ENCODE measurements at places on chromosomes 4 and X. TPM values are rescaled to one million over a fixed set of nuclear protein-coding genes. Genes with fewer than 3 reads are reported as not detected.

- DNase-seq, result peak; percentile 25
Observed at GRCh38 chr4:176708771-176709311, 83.9 kb downstream of the VEGFC start.

- DNase-seq, result peak; percentile 0
Observed at GRCh38 chr4:31461421-31461820, 741.3 kb downstream of the PCDH7 start.

DNA sequence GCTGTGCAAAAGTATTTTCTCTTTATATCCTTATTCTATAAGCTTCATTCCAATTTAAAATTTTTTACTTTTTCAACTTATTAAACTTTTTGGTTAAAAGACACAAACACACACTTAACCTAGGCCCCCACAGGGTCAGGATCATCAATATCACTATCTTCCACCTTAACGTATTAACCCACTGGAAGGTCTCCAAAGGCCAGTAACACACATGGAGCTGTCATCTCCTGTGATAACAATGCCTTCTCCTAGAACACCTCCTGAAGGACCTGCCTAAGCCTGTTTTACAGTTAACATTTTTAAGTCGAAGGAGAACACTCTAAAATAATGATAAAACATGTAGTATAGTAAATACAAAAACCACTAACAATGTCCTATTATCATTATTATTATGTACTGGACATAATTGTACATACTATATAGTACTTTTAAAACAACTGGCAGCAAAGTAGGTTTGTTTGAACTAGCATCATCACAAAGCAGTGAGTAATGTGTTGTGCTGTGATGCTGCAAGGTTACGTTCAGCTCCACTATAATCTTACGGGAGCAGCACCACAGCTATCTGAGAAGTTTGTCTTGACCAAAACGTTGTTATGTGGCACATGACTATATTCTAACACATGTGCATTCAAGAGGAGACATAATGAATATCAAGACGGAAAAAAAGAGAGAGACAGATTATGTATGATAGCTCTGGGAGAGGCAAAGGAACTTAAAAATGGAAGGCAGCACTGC is 33.7 kb downstream of the DHX15 start:
- DNase-seq, result no peak

- no peak for DNase-seq
Observed at GRCh38 chr4:152591876-152592275, 56.0 kb upstream of the FBXW7 start.

The ABCG2 gene
- 0.76 TPM for total RNA-seq

The RTL5 gene
- total RNA-seq, result 1.0 TPM

DNA sequence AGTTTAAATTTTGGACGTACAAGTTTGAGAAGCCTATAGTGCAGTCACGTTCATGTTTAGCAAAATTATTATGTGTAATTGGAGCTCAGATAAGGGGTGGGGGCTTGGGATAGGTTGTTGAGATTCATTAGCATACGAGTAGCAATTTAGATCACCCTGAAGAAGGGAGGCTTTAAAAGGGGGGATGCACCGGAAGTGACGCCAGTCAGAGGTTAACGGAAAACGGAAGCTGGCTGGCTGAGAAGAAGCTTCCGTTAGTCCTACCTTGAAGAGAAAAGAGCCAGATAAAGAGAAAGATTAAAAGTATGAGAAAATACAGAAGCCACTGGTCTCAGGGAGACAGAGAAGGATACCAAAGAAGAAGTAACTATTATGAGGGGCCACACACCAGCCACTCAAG is 1.1 kb upstream of the NXT2 start:
- DNase-seq, result no peak

The CHST7 gene
- total RNA-seq, result 27.8 TPM

DNA sequence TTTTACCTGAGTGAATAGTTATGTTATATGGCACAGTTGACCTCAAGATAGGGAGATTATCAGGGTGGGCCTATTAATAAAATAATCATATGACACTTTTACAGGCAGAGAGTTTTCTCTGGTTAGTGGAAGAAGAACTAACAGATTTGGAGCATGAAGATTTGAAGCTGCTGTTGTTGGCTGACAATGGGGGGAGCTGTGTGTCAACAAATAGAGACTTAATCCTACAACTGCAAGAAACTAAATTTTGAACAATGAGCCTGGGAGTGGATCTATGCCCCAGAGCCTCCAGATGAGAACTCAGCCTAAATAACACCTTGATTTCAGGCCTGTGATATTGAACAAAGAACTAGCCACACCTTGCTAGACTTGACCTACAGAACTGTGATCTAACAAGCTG is 7.2 kb upstream of the CCSER1 start:
- DNase-seq, result no peak

The ALB gene
- not detected for total RNA-seq

- no peak for DNase-seq
Observed at GRCh38 chr4:128359422-128359821, 71.8 kb upstream of the PGRMC2 start.

DNA sequence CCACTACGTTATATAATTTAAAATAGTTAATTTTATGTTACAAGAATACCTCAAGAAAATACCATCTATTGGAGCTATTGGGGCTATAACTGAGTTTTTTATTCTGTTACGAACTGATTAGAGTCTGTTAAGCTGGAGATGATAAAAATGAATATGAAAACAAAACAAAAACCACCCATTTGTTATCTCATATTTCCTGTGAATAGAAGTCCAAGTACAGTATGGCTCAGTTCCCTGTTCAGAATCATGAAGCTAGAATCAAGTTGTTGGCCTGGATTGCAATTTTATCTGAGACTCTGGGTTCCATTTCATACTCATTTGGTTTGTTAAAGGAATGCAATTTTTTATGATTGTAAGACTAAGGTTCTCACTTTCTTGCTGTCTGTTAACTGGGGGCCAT is 319.1 kb upstream of the PCDH18 start:
- DNase-seq, result no peak

DNA sequence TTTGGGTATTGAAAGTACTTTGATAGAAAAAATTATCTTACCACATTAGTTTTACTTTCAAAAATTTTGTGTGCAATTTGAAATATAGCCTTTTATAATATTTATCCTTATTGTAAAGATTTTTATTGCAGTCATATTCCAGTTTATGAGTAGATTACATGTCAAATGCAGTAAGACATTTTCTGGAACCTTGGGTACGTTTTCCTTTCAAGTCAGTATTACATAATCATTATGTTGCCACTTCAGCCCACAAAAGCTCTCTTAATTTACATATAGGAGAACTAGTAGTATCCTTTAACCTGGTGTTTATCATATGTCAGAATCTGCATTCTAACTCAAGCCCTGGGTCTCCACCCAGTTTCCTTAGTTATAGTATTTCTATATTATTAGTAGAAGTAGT is 98.5 kb downstream of the CENPC start:
- no peak for DNase-seq

- DNase-seq, result no peak
Observed at GRCh38 chrX:6983207-6983955, 164.1 kb upstream of the STS start.

The TRIML2 gene
- total RNA-seq, result not detected

- DNase-seq, result no peak
Observed at GRCh38 chr4:34964613-34965012, 1279.7 kb downstream of the ARAP2 start.

The ZNF81 gene
- 3.5 TPM for total RNA-seq

DNA sequence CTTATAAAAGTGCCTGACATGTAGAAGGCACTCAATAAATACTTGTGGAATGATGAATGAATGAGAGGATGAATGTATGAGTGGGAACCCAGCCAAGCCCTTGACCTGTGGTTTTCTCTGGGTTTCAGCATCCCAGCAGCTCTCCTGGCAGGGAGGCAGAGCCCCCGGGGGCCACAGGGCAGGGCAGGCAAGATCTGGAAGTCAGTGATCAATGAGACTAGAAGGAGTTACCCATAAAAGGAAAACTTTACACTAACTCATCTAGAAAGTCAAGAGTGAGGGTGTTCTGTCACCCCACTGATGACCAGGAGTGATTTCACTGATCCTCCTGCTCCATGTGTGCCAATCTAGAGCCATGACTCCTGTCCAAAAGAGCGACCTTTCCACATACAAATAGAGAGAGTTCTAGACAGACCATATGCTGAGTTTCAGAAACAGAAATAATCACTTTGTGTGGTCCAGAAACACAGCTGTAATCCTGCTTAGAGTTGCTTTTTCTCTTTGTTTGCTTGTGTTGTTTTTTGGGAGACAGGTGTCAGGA is 37.4 kb downstream of the MGARP start:
- peak; percentile 75 for DNase-seq

GRCh38 chr4:7414046-7414445 is 20.7 kb downstream of the PSAPL1 start:
- DNase-seq, result no peak

GRCh38 chr4:153061971-153062370 is 125.8 kb downstream of the FHDC1 start:
- no peak for DNase-seq

DNA sequence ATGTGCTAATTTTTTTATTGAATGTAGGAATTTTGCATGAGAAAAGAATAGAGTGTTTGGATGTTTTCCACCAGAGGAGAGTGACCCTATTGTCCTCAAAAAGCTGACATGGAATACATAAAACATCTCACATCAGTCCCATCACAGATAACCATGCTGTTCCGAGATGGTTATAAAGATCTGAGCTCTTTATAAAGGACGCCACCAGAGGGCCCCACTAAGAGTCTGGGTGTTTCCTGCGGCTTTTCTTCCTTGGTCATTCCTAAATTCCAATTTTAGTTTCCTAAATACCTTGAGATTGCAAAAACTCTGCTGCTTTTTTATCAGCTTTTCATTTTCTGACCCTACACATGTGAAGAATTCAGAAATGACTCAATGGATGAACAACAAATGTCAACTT is 504.5 kb upstream of the FRG1 start:
- peak; percentile 10 for DNase-seq

- DNase-seq, result no peak
Observed at GRCh38 chr4:14800977-14801376, 201.3 kb upstream of the CPEB2 start.

DNA sequence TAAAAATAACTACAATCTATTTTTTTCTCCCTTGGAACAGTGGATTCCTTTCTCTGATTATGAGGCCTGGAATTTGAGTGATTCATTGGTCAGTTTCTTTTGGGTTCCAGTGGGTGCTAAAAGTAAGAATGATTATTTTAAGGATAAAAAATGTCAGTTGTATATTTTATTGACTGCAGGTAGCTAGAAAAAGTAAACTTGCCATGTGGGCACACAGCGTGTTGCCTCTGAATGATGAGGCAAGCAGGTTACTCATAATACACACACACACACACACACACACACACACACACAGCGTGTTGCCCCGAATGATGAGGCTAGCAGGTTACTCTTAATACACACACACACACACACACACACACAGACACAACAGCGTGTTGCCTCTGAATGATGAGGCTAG is 13.8 kb downstream of the GALNT7 start:
- peak; percentile 80 for DNase-seq

DNA sequence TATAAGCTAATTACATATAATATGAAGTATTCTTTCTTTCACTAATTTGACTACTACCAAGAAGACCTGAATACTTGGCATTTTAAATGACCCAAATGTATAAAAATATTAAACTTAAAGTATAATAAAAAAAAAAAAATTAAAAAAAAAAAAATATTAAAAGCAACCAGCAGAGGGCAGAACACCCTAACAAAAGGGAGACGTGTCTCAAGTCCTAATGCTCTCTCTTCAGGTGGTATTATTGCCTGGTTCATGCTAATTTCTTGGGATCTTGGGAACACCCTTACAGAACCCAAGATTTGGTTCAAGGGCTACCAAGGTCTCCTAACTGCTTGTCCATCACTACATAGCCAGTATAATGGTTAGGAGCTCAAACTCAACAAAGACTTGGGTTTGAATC is 754.8 kb downstream of the RAB28 start:
- DNase-seq, result peak; percentile 53

The TRIM60 gene
- total RNA-seq, result not detected

The H2BW2 gene
- total RNA-seq, result not detected

The SLITRK4 gene
- total RNA-seq, result not detected

GRCh38 chr4:98068495-98068894 is 74.8 kb downstream of the STPG2 start:
- DNase-seq, result no peak

GRCh38 chr4:40461879-40462278 is 126.7 kb downstream of the CHRNA9 start:
- DNase-seq, result no peak

The POU3F4 gene
- not detected for total RNA-seq

DNA sequence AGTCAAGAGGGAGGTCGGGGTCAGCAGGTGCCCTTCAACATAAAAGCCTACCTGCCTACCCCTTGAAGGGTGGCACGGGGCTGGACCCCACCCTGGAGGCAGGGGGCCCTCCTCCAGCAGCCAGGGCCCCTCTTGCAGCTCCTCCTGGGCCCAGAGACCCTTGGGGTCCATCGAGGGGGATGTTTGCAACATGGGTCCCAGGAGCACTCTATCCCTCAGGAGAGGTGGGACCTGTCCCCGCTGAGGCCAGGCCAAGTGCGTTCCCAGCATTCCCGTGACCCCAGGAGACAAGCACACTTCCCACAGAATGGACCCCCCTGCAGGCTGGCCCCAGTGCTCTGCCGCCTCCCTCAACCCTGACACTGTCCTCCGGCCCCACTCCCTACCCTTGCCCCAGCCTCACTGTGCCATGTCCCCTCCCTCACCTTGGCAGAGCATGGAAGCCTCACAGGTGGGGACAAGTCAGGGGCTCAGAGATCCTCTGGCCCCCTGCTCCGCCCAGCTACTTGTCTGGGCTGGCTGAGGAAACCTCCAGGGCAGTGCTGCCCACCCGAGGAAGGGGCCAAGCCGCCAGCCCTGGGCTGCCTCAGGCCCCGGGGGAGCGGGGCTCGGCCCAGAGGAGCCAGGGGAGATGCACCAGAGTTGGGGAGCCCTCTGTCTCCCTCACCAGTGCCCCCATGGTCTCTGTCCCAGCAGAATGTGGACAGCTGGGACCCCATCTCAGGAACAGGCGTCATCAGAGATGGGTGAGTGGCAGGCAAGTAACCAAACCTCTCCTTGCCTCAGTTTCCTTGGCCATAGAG is 2.2 kb downstream of the MXD4 start:
- DNase-seq, result no peak
